ENCODE measurements at places on chromosomes 1 and 21.

DNA sequence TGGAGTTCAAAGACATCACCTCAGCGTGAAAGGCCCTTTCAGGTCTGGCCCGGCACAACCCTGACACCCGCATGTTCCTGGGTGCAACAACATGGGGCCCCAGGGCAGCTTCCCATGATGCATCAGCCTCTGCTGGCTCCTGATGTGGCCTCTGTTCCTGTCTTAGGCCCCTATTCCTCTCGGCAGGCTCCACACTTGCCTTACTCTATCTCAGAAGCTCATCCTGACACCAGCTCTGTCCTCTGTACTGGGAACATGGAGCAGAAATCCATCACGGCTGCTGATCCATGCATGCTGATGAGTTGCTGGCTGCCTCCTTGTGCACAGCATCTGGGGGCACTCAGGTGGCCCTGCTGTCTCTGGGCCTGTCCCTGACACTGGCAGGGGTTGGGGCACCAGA is 74.6 kb downstream of the ADARB1 start:
- no peak for DNase-seq

DNA sequence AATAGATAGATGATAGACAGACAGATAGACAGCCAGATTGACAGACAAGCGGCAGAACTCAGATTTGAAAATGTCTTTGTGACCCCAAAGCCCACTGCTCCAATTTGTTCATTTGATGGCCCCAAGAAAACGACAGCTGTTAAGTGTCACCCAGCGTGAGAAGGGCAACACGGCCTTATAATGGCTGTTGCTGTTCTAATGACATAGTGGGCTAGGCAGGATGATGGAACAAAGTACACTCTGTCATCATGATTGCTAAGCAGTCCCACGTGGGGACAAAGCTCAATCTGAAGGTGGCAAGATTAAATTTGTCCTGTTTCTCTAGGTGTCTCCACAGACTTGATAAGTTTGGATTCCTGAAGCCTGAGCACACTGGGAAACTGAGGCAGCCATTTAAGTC is 112.9 kb downstream of the DAB1 start:
- DNase-seq = no peak

DNA sequence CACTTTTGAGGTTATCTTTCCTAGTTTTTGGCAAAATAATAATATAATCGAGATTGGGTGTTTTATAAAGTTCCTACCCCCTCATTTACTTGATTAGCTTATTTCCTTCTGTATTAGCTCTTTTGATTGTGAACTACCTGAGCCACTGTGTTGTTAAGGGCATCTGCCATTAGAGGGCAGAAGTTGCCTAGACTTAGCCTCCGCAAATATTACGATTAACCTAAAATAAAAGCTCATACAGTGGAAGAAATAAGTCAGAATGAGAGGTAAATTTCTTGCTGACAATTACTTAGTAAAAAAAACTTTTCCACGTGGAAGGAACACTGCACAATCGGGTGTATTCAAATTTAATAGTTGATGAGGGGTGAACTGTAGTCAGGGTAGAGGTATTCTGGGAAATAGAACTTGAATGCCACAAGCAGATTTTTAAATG is 2.3 kb downstream of the H3-3A start:
- DNase-seq = no peak

- DNase-seq = no peak
Observed at GRCh38 chr1:185960422-185961321, 226.5 kb downstream of the HMCN1 start.

- no peak for DNase-seq
Observed at GRCh38 chr21:22343721-22344120, 1345.5 kb downstream of the NCAM2 start.

DNA sequence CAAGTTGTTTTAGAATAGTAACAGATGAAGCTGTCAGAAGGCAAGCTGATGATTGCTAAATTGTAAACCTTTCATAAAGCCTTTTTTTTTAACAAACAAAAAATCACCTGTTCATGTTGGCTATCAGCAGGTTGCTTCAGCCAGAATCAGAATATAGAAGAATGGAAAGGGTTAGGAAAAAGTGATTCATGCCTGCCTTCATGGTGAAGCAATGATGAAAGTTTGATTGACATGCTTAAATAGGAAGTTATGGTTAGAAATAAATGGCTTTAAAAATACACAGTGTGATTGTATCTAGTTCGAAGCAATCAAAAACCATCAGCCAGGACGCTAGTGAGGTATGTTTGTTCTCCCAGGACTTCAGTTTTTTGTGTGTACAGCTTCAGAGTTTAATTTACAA is 37.9 kb downstream of the GABPA start:
- DNase-seq = no peak

GRCh38 chr1:116494353-116494692 is 76.5 kb downstream of the CD58 start:
- DNase-seq = no peak
